AG08396 (cell line): ENCODE measurements at places on chromosomes 16 and 17.

- DNase-seq: peak; percentile 69
These were observed 30.2 kb upstream of the ABCC3 start for GRCh38 chr17:50604513-50604912.

GRCh38 chr17:40841246-40841645 is 18.8 kb upstream of the KRT10 start:
- DNase-seq: no peak

GRCh38 chr17:43699438-43699756 is 37.7 kb upstream of the MEOX1 start:
- no peak for DNase-seq

GRCh38 chr16:4805231-4805630 is 2.8 kb upstream of the ROGDI start:
- no peak for DNase-seq

DNA sequence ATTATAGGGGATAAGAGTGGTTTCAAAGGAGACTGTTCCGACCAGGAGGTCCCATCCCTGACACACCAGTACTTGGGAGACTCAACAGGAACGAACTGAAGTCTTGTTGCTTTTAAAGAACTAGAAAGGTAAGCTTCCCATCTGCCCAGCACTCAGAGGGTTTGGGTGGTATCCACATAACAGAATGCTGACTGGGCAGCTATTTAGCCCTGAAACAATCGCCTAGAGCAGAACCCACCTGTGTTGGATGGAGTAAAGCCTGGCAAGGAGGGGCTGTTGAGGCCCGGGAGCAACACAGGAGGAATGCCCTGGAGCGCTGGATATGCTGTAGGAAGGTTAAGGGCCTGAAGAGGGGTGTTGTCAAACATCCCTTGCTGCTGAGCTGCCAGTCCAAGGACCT is 254.9 kb downstream of the ZFHX3 start:
- no peak for DNase-seq

DNA sequence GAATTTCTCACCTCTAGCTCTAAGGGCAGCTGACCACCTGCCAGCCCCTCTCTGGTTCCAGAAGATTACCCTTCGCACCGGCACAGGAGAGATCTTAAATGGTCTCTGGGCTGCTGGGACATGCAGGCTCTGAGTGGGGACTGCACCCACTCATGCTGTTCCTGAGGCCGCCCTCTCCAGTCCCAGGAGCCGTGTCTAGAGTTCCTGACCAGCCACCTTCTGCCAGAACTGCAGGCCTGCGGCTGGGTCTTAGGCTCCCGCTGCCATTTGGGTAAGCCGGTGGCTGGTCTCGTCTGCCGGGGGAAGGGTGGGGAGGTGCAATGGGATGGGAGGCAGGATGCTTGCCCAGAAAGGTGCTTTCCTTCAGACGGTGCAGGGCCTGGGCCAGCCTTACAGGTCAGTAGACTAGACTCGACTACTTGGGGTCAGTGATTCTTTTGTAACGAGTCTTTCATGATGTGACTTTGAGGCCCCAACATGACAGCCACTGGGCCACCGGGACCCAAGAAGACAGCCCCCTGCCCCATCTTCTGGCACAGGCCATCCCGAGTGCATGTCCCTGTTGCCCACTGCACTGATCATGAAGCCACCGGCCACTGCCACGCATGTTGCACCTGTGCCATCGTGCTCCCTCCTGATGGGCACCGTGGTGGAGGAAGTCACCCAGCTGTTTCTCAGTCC is 26.4 kb downstream of the B9D1 start:
- no peak for DNase-seq

GRCh38 chr17:48551214-48551555 is 6.3 kb upstream of the HOXB2 start:
- DNase-seq: no peak

DNA sequence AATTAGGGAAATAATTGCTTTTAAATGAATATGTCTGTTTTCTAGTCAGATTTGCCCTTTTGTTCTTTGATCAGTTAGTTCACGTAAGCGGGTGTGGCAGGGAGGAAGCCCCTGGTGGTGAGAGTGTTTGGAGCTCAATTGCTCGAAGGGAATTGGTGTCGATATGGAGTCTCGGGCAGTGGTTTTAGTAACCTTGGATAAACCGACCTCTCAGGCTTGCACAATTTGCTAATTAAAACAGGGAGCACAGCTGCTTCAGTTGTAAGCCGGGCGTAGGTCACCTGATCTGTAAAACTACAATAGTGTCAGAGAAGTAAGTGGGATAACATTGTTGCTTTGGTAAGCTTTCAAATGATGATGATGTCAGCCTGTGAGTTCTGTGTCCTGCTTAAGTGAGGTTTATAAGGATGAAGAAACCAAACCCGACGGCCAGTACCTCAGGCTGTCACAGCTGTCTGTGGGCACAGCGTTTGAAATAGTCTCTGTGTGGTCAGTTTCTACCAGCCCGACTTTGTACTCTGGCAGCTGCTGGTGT is 2.9 kb downstream of the ZNF750 start:
- no peak for DNase-seq

- DNase-seq: no peak
These were observed 3.6 kb downstream of the COG1 start for GRCh38 chr17:73196500-73196899.

DNA sequence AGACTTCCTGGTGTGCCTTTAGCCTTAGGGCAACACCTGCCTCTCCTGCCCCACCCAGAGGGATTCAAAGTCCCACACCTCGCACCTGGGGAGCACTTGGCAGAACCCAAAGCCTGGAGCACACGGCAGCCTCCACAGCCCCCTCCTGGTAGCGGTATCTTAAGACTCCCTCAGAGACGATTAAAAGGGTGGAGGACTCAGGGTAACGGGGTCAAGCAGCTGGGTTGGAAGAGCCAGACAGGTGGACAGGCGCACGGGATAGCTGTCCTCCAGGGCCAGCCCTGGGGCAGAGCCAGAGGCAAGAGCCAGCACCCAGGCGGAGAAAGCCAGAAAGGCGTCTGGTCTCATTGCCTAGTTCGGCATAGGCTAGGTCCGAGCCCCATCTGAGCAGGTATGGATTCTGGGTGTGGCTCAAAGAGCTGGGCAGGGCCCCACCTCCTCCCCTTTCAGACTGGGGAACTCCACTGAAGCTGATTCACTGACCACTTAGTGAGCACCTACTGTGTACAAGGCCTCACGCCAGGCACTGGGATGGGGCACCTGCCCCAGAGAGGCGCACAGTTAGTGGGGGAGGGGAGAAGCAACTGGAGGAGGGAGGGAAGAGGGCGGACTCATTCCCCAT is 55.0 kb upstream of the MEAK7 start:
- DNase-seq: no peak

DNA sequence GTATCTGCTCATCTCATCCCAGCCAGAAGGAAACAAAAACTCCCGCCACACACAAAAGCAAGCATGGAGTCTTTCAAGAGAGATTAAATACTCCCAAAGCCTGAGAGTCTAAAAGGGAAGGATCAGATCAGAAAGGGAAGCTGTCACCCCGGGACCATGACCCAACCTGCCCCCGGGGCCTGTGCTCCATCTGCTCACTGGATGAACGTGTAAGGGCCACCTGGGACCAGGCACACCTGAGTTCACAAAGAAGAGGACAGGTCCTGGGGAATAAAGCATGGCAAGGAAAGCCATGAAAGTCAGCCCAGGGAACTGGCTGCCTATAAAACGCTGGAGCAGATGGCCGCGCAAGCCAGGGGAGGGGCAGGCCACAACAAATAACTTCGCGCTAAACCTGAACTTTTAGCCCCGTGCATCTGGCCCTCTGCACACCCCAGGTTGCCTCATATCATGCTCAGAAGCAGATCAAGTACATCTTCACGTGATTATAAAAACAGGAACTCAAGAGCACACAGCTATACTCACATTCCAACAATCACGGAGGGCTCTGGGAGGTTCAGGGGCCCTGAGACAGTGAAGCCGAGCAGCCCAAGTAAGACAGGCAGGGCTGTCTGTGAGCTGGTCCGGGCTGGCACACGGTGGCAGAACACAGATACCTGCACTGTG is 3.4 kb downstream of the TMEM11 start:
- DNase-seq: no peak

- DNase-seq: no peak
These were observed 301 bp upstream of the ULK2 start for GRCh38 chr17:19868079-19868395.

- no peak for DNase-seq
These were observed 13.3 kb upstream of the PMP22 start for GRCh38 chr17:15278380-15278779.

GRCh38 chr16:84724606-84725309 is 25.0 kb downstream of the USP10 start:
- DNase-seq: no peak

DNA sequence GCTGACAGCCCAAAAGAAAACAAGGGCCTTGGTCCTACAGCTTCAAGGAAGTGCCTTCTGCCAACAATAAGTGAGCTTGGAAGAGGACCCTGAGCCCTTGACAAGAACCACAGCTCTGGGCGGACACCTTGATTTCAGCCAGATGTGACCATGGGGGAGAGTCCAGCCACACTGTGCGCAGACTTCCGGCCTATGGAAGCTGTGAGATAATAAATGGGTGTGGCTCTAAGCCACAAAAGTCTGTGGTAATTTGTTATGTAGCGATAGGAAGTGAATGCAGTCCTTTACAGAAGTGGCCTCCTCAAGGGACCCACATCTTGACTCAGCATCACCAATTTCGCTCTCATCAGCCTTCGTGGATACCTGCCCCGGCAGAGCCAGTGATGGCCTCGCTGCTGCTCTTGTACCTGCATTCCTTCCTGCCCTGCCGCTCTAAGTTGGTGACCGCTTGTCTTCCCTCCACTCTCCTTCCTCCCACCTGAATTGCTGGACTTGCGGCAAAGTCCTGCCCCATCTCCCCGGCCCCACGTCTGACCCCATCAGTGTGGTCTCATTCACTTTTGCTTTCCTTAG is 29.3 kb downstream of the PRSS54 start:
- DNase-seq: no peak

DNA sequence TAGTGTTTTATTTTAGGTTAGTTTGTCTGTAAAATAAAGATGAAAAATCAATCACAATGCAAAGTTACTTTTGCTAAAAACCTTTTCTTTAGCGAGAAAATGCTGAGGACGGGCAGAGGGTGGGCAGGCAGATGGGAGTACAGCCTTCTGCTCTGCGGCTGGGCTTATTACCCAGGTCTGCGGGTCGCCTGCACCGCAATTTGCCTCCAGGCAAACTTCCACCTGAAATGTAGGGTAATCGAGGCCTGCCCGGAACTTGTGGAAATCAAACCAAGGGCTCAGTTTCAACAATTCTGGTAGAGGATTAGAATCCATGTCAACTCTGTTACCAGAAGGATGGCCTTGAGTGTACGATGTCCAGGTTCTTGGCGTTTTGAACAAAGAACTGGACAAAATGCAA is 22.3 kb upstream of the MMD start:
- no peak for DNase-seq

DNA sequence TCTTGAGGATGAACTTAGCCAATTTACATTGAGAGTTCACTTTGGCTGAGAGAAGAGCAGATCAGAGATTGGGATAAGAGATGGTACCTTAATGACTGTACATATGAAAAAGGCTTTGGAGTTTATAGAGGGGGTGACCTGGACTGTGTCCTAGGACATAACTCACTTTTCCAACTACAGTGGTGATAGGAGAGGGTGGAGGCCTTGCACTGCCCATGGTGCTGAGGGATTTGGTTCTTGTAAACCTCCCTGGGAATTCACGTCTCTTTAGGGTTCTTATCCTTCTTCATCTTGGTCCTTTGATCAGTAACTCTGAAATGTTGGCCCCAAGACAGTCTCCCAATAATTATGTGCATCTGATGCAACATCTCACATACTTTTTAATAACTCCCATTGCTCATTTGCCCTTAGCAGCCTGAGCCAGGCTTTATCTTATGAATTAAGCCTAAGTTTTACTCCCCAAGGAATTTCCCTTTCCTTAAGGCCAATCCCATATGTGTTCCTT is at the start of gene OR4D1:
Gene OR4D1 (plus strand): TSS at position 455 of the 505 bp plus-strand sequence. CDS start 6,770 bp downstream, outside the sequence.
- DNase-seq: no peak

DNA sequence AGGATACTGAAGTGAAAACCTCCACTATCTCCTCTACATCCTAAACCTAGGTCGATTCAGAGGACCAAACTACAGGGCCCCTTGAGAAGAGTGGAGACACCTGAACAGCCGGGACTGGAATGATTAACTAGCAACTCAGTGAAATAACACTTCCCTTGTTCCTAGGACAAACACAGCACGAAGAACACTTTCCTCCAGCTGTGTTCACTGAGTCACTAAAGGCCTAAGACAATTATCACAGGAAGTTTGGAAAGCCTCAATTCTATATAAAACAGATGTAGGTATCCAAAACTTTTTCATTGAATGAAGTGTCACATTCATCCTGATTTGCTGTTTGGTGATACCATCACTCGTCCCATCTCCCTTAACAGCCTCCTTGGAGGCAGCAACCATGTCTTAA is 15.5 kb upstream of the CUEDC1 start:
- no peak for DNase-seq

DNA sequence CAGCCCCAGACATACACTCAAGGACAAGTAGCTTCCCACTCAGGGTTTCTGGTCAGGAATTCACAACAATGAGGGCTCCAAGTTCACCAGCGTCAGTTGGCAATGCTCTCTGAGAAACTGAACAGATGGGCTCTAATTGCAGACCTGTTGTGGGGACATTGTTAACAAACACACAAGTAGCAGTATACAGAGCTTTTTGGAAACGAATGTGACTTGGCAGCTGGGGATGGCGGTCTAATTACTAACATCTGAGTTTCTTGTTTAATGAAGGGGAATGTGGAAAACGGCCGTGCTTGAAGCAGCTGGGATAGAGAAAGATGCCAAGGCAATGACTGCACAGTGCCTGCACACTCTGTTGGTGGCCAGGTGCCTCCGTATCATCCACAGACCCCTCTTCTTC is 316.1 kb upstream of the IRX3 start:
- DNase-seq: no peak

DNA sequence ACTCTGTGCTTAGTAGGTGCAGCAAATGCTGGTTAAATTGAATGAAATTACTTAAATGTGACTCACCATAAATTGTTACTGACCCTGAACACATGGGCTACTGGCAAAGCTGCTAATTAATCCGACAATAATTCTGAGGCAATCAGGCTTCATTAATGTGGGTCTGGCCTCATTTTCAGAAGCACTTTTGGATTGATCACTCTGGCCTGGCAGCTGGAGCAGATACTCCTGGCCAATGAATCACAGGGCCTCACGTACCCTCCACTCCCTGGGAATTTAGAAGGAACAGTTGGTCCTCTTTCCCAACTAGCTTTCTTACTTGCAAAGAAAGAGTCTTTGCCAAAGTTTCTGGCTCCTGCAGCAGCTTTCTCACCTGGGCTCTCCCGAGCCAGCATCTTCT is 162.0 kb upstream of the ZKSCAN2 start:
- DNase-seq: no peak

DNA sequence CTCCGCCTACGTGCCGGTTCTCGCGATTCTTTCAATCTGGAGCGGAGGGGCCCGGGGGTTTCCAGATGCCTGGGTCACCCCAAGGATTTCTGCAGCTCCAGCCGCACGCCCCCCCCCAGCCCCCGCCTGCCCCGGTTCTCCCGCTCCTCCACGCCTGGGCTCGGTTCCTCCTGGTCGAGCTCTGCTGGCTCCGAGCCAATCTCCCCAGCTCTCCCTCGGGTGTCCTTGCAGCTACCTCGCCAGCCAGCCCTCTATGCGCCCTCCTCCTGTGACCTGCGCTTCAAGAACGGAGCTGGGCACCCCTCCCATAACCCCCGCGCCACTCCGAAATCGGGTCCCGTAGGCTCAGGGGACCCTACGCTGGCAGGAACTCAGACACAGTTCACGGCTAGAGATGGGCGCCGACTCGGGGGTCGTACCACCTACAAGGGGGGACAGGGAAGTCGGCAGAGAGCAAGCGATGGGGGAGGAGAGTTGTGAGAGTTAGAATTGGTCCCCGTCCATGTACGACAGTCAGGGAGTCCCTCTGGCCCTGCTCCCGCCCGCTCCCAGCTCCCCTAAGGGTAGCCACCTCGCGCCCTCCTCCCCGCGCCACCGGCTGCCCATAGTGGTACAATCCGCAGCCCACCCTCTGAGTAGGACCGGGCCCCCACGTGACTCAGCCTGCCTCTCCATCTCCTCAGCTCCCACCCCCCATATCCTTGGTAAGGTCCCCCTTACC is 961 bp downstream of the FGF11 start:
- no peak for DNase-seq
